Cerebellar nuclear complex (tissue), 1 donor: ENCODE measurements at places on chromosomes 12 and 14.

- no peak for DNase-seq
These were observed 32.7 kb upstream of the KLRF1 start for GRCh38 chr12:9794484-9795093.

- DNase-seq: no peak
These were observed 37.4 kb downstream of the ANKRD9 start for GRCh38 chr14:102471921-102472790.

GRCh38 chr12:72982356-72982755, 710.2 kb downstream of the TRHDE start:
- DNase-seq: no peak

- no peak for DNase-seq
These were observed 47.6 kb upstream of the PNMA1 start for GRCh38 chr14:73761618-73762355.

- no peak for DNase-seq
These were observed 88.7 kb upstream of the GRIP1 start for GRCh38 chr12:66767536-66767935.

DNA sequence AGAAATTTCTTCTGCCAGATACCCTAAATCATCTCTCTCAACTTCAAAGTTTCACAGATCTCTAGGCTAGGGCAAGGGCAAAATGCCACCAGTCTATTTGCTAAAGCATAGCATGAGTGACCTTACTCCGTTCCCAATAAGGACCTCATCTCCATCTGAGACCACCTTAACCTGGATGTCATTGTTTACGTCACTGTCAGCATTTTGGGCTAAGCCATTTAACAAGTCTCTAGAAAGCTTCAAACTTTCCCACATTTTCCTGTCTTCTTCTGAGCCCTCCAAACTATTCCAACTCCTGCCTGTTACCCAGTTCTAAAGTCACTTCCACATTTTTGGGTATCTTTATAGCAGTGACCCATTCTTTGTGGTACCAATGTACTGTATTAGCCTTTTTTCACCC, 259.2 kb upstream of the KITLG start:
- DNase-seq: no peak

DNA sequence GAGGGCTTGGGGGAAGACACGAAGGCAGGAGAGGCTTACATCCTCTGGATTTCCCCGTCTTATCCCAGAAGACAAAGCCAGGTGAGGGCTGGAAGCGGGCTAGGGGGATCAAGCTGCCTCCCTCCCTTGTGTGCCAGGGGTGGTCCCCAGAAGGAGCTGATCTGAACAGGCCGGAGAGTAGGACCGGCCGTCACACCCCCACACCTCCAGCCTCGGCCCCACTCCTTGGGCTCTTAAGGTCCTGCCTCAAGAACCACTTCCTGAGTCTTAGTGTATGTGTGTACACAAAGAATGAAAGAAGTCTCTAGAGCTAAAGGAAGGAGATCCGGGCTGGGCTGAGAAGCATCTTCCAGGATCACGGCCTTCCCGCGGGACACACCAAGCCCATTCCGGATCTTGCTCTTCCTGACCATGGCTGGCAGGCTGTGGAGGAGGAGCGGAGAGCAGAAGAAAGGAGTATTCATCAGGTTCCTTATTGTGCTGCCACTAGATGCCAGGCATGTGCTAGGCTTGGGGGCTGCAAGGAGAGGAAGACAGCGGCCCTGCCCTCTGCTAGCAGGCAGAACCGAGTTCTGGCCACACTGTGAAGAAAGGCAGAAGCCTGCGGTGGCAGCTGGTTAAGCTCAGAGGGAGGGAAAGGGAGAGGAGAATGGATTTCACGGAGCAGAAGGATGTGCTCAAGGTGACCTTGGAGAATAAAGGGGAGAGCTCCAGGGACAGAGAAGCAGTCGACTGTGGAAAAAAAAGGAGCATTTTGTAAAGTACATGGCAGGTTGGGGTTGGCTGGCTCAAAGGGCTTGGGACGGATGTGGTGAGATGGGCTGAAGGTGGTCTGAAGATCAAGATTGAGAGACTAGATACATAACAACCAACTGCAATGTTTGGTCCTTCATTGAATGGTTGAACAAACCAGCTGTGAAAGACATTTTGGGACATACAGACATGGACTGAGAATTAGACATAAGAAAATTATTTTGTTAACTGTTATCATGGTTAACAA, 1.3 kb upstream of the CD63 start:
- no peak for DNase-seq
